ENCODE measurements at places on chromosomes 16 and 17.
A peak's percentile ranks its signal among the peaks of the same experiment; 100 is the strongest.

- DNase-seq = no peak
Measured at GRCh38 chr16:47613251-47613650, 152.1 kb downstream of the PHKB start.

DNA sequence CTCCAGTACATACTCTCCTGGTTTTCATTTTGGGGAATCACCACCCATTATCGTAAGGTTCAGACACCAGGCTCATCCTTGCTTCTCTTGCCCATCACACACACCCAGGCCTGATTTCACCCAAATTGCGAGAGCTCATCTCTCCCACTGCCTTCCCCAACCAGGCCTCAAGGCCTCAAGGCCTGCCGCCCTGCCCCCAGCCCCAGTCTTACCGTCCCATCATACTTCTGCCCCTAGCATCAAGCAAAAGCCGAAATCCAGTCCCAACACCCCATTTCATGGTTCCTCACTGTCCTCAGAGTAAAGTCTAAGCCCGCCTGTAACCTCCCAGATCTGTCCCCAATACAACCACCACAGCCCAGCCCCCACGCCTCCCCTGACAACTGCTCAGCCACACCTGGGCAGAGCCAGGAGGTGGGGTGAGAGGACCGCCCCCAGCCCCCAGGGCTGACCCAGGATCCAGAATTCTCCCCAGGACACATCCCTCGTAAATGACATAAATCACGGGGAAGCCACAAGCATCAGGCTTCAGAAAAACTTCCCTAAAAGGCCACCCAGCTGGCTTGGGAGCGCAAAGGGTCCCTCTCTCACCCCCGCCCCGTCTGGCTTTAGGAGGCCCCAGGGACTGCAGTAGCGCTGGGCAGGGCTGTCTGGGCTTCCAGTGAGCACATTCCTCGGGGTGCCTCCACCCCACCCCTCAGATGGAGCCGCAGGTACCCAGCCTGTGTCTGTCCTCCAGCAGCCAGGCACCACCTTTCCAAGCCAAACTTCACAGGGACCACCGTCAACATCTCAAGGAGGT, 9.6 kb upstream of the P2RX1 start:
- DNase-seq = no peak

GRCh38 chr17:56988901-56989572, 11.1 kb downstream of the SCPEP1 start:
- no peak for DNase-seq

GRCh38 chr16:8948069-8948593, 15.6 kb downstream of the USP7 start:
- no peak for DNase-seq

DNA sequence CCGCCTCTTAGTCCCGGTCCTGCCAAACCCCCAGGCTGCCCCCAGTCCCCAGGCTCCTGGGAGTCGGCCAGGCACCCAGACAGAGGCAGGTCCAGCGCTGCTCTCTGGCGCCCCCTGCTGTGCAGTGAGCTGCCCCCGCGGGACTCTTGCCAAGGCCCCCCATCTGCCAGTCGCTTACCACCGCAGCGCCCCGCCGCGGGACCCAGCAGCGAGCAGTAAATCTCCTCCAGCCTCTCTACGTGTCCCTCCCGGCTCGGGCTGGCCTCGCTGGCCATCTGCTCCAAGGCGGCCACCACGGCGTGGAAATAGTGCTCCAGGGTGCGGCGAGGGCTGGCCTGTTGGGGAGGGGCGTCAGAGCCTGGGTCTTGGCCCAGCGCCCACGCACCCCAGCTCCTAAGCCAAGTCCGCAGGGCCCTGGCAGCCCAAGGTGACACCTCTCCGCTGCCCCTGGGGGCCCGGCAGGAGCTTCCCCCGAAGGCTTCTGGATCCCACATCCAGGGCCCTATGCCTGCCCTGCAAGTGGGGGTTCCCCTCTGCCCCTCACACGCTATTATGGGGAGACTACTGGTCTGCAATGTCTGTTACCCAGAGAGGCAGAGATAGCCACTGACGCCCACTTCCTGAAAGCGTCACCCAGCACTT, 33.7 kb upstream of the MFSD6L start:
- DNase-seq = peak; percentile 26

GRCh38 chr17:74715144-74715543, 2.4 kb upstream of the CD300LF start:
- DNase-seq = no peak

- DNase-seq = no peak
Measured at GRCh38 chr16:86319585-86320236, 190.6 kb upstream of the FOXF1 start.

Data from stimulated activated CD4-positive, alpha-beta T cell treated with anti-CD3 and anti-CD28 coated beads, Interleukin-4, amount 100 ng/mL, for 48 hours (primary cell).